ENCODE measurements at places on chromosomes 6 and 20. TPM values are rescaled to one million over a fixed set of nuclear protein-coding genes. Genes with fewer than 3 reads are reported as not detected.

The CST5 gene
- total RNA-seq, result not detected

The XKR7 gene
- not detected for total RNA-seq

The TBX18 gene
- total RNA-seq, result 5.5 TPM

The FERMT1 gene
- 1.0 TPM for total RNA-seq

The ZBTB24 gene
- 2.4 TPM for total RNA-seq

The TMEM14B gene
- total RNA-seq, result 120 TPM

The ANGPT4 gene
- not detected for total RNA-seq

The NKX2-2 gene
- not detected for total RNA-seq

The ACSS1 gene
- total RNA-seq, result 143 TPM

The ITPA gene
- total RNA-seq, result 19.0 TPM

The IMPG1 gene
- not detected for total RNA-seq

The RIPPLY2 gene
- not detected for total RNA-seq

- DNase-seq, result no peak
Observed at GRCh38 chr20:40691566-40692239, 2.7 kb upstream of the MAFB start.

DNA sequence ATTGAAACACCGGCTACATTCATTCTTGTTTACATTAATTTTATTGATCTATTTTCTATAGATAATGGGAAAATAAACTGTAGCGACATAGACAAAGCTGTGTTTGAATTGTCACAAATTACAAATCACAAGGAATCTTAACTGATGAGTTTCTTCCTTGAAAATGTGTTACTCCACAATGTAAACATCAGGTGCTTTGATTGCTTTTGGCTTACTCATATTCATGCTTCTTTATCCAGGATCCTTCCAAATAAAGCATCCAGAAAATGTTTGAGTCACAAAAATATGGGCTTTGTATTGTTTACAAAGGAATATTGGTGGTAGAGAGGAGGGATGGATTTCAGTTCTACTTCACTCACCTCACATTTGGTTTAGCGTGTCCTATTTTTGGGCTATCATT, 64.0 kb downstream of the BMP2 start:
- no peak for DNase-seq

- DNase-seq, result peak; percentile 84
Observed at GRCh38 chr20:47682028-47682783, 103.1 kb downstream of the SULF2 start.

- no peak for DNase-seq
Observed at GRCh38 chr6:9347608-9348007, 912.3 kb upstream of the SLC35B3 start.

GRCh38 chr6:152293404-152293803, 343.8 kb downstream of the SYNE1 start:
- DNase-seq, result peak; percentile 51

- DNase-seq, result no peak
Observed at GRCh38 chr6:43788301-43788700, 18.3 kb downstream of the VEGFA start.

- DNase-seq, result no peak
Observed at GRCh38 chr6:8953310-8953709, 518.0 kb upstream of the SLC35B3 start.

GRCh38 chr6:113362301-113363047, 494.7 kb upstream of the MARCKS start:
- DNase-seq, result no peak

- no peak for DNase-seq
Observed at GRCh38 chr6:140134224-140134623, 759.8 kb upstream of the CITED2 start.

DNA sequence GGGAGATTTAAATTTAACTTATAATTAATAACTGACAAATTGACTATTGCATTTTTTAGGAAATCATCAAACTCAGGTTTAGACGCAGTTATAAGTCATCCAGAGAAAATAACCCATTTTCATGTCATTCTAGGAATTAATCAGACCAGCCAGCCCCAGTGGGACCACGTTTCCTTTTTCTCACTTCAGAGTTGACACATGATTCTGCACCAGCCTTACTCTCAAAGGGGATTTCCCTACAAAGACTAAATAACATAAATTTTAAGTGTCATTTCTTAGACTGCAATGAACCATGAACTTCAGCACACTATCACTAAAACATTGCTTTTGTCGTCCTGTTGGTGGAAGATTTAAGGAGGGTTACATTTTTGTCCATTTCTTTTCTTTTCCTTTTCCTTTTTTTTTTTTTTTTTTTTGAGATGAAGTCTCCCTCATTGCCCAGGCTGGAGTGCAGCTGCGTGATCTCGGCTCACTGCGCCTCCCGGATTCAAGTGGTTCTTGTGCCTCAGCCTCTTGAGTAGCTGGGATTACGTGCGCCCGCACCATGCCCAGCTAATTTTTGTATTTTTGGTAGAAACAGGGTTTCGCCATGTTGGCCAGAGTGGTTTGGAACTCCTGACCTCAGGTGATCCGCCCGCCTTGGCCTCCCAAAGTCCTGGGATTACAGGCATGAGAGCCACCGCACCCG, 3.6 kb downstream of the IPCEF1 start:
- DNase-seq, result no peak

GRCh38 chr6:129764761-129765407, 54.9 kb upstream of the ARHGAP18 start:
- no peak for DNase-seq

DNA sequence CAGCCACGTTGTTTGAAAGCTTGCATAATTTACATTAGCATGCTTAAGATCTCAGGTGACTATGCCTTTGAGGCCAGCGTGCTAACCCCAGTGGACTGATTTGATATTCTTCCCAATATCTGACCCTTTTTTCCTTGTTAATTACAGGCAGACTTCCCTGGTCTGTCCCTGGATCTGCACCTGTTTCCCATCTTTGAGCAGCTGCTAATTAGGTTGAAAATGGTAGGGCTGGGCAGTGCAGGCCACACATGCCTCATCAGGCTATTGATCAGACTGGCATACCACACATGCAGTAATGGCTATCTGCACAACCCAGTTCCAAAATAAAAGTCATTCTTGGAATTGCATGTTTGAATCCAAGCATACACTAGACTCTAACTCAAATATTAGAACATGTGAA, 164.3 kb upstream of the TFAP2D start:
- no peak for DNase-seq

GRCh38 chr6:116388924-116389323, 18.2 kb downstream of the DSE start:
- DNase-seq, result no peak

DNA sequence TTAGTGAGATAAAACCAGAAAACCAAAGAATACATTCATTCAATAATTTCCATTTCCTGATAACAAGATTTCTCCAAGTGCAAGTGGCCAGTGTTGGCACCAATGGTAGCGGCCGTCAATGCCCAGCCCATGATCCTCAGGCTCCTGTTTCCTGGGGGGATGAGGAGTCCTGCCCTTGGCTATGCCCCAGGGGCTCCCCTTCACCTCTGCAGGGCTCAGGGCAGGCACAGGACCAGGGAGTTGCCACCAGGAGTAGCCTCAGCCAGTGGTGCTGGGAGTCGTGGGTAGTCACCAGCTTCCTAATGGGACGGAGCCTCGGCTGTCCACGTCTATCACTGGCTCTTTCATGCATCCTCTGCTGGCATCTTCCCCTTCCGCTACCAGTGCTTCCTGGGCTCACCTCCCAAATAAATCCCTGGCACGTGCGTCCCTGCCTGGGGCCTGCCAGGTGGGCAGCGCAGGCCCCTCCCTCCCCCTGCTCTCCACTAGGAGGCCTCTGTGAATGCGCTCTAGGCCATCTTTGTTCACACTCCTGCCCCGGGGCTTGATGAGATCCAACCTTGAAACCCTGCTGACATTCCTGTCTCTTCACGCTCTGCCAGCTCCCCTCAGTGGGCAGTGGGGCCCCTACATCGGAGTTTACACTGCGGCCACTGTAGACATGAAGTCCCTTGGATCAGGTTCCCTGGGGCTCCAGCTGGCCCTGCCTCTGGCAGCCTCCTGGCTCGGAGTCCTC, 215.7 kb downstream of the SYNDIG1 start:
- DNase-seq, result no peak

GRCh38 chr6:150176152-150176551, 33.3 kb downstream of the PPP1R14C start:
- peak; percentile 72 for DNase-seq

- no peak for DNase-seq
Observed at GRCh38 chr6:127404594-127405178, 54.5 kb downstream of the KIAA0408 start.

DNA sequence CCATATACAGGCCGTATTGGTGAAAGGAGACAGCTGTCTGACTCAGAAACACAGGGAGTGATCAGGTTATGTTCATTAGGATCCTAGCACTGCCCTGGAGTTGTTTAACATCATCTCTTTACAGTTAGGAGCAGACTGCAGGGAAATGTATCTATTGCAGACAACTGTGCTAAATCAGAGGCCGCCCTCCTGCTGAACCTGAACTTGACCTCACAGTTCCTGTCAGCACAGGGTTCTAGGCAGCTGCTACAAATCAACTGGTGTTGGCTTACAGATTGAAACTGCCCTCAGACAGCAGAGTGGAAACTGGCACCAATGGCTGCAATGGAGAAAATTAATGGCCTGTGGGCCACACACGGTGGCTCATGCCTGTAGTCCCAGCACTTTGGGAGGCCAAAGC, 3.7 kb upstream of the RPP40 start:
- no peak for DNase-seq

DNA sequence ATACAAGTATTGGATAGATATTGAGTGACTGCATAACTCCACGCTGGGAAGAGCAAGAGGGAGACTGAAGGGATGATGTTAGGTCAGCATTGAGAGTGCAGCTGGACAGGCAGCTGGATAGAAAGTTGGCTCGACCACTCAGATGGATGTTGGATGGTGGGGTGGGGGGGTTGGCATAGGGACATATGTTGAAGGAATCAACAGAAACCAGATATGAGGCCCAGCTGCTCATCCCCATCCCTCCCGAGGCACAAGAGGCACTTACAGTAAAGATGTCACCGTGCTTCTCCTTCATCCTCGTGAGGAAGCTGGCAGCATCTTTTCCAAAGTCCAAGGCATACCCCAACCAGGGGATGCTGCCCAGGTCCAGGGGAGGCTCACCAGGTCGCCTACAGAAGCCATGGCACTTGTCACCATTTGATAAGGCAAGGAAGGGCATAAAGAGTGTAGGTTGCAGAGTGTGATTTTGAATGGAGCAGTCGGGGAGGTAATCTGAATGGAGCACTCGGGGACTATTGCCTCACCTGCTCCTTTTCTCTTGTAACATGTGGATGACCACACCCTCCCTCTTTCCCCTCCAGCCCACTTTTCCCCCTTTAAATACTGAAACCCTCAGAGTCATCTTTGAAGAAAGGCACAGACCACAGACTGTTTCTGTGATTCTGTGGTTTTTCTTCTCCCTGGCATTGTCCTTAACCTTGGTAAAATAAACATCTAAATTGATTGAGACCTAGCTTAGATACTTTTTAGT, 18.0 kb downstream of the PTGIS start:
- no peak for DNase-seq

DNA sequence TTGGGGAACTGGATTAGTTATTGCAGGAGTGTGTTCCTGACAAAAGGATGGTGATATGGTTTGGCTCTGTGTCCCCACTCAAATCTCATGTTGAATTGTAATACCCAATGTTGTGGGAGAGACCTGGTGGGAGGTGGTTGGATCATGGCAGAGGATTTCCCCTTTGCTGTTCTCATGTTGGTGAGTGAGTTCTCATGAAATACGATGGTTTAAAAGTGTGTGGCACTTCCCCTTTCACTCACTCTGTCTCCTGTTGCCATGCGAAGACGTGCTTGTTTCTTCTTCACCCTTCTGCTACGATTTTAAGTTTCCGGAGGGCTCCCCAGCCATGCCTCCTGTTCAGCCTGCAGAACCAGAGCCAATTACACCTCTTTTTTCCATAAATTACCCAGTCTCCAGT, 16.2 kb upstream of the TREM1 start:
- DNase-seq, result no peak

DNA sequence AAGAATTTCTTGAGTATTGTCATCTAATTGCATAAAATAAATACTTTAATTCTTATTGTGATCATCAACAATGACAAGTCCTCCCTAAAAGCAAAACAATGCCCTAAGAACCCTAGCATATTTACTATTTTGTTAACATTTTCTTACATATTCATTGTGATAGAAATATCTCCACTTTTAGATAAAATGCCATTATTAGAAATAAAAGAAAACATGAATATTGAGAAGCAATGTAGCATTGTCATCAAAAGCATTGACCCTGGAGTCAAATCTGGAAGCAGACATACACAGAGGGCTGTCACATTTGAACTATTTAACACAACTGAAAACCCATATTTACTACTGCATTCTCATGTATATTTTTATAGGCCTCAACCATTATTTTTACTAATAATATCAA, 257.7 kb downstream of the SYNE1 start:
- no peak for DNase-seq

- DNase-seq, result no peak
Observed at GRCh38 chr6:16470502-16471221, 232.3 kb downstream of the GMPR start.

GRCh38 chr6:20789162-20789561, 254.9 kb downstream of the CDKAL1 start:
- no peak for DNase-seq

GRCh38 chr6:40125680-40126394, 191.6 kb upstream of the MOCS1 start:
- no peak for DNase-seq

- DNase-seq, result no peak
Observed at GRCh38 chr6:46655803-46656202, 3.0 kb downstream of the SLC25A27 start.

DNA sequence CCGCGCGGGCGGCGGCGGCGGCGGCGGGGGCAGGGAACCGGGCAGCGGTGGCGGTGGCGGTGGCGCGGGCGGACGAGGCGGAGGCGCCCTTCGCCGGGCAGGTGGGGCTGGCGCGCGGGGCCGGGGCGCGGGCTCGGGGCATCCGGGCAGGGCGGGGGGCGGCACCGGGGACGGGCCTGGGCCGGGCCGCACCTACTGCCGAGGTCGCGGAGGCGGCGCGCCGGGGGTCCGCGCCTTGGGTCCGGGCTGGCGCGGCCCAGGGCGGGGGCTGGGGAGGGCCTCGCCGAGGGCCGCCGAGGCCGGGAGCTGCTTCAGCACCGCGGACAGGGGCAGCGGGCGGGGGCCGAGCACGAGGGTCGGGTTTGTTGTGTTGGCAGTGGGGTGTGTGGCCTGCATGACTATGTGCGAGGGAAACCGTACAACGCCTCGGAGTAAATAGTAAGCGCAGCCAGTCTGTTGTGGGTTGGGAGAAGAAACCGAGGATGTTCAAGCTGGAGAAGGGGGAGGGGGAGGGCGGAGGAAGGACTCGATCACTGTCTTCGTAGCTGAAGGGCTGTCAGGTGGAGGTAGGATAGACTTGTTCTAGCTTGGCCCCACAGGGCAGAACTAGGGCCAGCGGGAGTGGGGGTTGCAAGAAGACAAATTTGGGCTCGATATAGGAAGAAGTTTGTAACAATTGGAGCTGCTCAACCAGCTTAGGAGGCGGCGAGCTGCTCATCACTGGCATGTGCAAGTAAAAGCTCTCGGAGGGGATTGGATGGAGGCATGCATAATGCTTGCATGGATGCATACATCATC, 593 bp downstream of the MMP24 start:
- DNase-seq, result peak; percentile 57
